ENCODE measurements at places on chromosomes 4 and X. TPM values are rescaled to one million over a fixed set of nuclear protein-coding genes. Genes with fewer than 3 reads are reported as not detected.

The PCSK1N gene
- total RNA-seq, result not detected

The LGI2 gene
- not detected for total RNA-seq

The HELQ gene
- 16.0 TPM for total RNA-seq

The CENPVL2 gene
- not detected for total RNA-seq

The PCDH11X gene
- total RNA-seq, result not detected

The PAGE5 gene
- not detected for total RNA-seq

The TRIM75 gene
- under 0.01 TPM for total RNA-seq

The PABPC1L2A gene
- not detected for total RNA-seq

The TEX11 gene
- not detected for total RNA-seq

The FRAS1 gene
- 13.8 TPM for total RNA-seq

The PRDM8 gene
- total RNA-seq, result 29.3 TPM

The BRS3 gene
- total RNA-seq, result not detected

The NUDT9 gene
- total RNA-seq, result 7.9 TPM

The MAGIX gene
- 1.1 TPM for total RNA-seq

The FHIP1A gene
- 0.14 TPM for total RNA-seq

Measured in placental pericyte (primary cell).